Daoy (cell line): ENCODE measurements at places on chromosomes 4 and X.

- peak; percentile 87 for DNase-seq
Observed at GRCh38 chrX:109840585-109840984, 107.5 kb upstream of the ACSL4 start.

- DNase-seq = no peak
Observed at GRCh38 chr4:121304893-121305292, 75.9 kb downstream of the QRFPR start.

- DNase-seq = no peak
Observed at GRCh38 chr4:121112530-121112929, 40.2 kb upstream of the NDNF start.

DNA sequence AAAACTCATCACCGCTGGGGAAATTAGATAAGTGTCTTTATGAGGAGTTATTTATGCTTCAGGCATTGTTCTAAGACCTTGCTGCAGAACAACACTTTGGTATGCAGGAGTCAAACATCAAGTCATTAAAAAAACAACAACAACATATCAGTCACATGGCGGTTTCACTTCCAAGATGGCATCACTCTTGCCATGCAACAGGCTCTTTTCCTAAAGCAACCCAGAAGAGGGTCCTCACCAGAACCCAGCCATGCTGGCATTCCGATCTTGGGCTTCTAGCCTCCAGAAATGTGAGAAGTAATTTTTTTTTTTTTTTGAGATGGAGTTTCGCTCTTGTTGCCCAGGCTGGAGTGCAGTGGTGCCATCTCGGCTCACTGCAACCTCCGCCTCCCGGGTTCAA lies 8.7 kb upstream of the RBMX start:
- DNase-seq = no peak

DNA sequence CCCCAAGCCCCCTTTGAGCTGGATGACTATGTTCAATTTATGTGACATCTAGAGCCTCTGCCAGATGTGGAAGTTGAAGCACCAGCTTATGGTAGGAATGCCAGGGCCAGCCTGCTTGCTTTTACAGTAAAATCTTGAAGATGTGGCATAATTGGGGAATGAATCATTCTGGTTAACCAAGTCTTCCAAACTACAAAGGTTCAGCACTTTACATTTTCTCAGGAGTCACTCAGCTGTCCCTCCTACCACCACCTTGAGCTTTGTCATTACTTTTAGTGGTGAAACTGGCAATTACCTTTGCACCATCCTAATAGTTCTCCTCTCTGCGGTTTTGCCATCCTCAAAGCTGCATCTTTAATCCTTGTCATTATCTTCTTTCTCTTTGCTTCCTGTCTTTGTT lies 172.2 kb downstream of the HS6ST2 start:
- DNase-seq = peak; percentile 4

DNA sequence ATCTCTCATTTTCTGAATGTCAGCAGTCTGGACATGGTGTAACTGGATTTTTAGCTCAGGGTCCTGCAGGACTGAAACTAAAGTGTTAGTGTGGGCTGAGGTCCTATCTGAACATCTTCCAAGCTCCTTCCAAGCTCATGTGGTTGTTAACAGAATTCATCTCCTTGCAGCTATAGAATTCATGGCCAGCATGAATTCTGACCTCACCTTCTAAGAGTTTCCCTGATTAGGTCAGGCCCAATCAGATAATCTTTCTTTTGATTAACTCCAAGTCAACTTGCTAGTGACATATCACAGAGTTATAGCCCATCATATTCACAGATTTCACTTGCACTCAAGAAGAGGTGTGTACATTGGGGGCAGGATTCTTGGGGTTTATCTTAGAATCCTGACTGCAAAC lies 59.5 kb downstream of the LIMCH1 start:
- no peak for DNase-seq
